ENCODE measurements at places on chromosomes 3 and 15. TPM values are rescaled to one million over a fixed set of nuclear protein-coding genes. Genes with fewer than 3 reads are reported as not detected.
A peak's percentile ranks its signal among the peaks of the same experiment; 100 is the strongest.

LIPH gene
- 0.21 TPM for total RNA-seq

B3GALNT1 gene
- total RNA-seq, result 21.6 TPM

DUOX1 gene
- 4.2 TPM for total RNA-seq

HTR3E gene
- not detected for total RNA-seq

APBA2 gene
- 4.1 TPM for total RNA-seq

GLDN gene
- total RNA-seq, result 83.7 TPM

CCR8 gene
- not detected for total RNA-seq

ZNF385D gene
- total RNA-seq, result 2.9 TPM

SPRED1 gene
- total RNA-seq, result 29.1 TPM

INKA1 gene
- 0.60 TPM for total RNA-seq

CACNA2D2 gene
- 2.0 TPM for total RNA-seq

ANKRD34C gene
- not detected for total RNA-seq

OXTR gene
- 0.98 TPM for total RNA-seq

DNA sequence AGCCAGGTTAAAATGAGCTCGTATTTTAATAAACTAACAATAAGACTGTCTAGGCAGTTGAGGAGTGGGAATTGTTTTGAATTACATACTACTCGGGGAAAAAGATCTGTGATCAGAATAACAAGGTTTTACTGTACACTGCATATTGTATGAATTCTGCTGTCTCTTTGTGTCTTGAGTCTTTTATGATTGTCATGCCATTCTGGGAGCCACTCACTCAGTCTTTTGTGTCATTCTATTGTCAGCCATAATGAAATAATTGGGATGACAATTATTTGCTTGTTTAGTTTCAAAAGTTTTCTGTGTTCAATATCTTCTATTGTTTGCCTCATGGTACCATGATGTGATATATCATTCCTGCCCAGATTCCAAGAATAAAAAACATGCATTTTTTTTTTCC lies 339.6 kb upstream of the TBL1XR1 start:
- no peak overlapping the region for H3K27ac ChIP-seq
- DNase-seq, result no peak
- no peaks in the 10 kb centered on the region for H3K36me3 ChIP-seq
- no peaks in the 10 kb centered on the region for H3K27me3 ChIP-seq
- H3K4me1 ChIP-seq, result no peaks in the 10 kb centered on the region

DNA sequence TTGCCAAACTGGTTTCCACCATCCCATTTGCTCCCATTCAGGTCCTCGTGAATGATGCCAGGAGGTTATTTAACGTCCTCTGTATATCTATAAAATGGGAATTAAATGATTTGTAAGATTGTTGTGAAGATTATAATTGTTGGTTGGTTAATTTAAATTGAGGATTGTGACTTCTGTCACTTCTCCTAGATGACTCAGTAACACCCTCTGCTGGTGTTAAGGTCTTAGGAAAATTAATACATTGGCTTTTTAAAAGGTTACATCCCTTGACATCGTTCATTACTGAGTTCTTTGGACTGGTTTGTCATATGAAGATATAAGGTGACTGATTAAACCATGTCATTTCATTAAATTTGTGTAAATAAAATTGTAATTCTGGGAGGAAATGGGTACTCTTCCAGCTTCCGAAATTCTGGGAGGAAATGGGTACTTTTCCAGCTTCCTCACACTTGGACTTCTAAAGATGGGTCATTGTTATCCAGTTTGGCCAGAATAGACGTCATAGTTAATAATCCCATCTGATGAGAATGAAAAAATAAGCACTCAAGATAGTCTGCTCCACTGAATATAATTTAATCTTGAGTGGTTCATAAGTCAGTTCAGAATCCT lies 33.3 kb upstream of the PAQR5 start:
- H3K27ac ChIP-seq, result no peak overlapping the region
- H3K36me3 ChIP-seq, result no peaks in the 10 kb centered on the region
- no peaks in the 10 kb centered on the region for H3K4me1 ChIP-seq
- no peak overlapping the region for H3K4me3 ChIP-seq
- peak; percentile 33 for DNase-seq
- no peaks in the 10 kb centered on the region for H3K27me3 ChIP-seq

GRCh38 chr15:66780172-66780972 lies 78.3 kb downstream of the SMAD6 start:
- H3K4me1 ChIP-seq, result peaks cover 6% of the 10 kb centered on the region
- H3K27ac ChIP-seq, result no peak overlapping the region
- DNase-seq, result no peak
- H3K27me3 ChIP-seq, result no peaks in the 10 kb centered on the region
- no peak overlapping the region for H3K4me3 ChIP-seq

- no peaks in the 10 kb centered on the region for H3K4me1 ChIP-seq
- no peaks in the 10 kb centered on the region for H3K36me3 ChIP-seq
- DNase-seq, result no peak
- H3K4me3 ChIP-seq, result no peak overlapping the region
- no peaks in the 10 kb centered on the region for H3K27me3 ChIP-seq
These were observed 612.6 kb upstream of the NECTIN3 start for GRCh38 chr3:110459021-110459420.

DNA sequence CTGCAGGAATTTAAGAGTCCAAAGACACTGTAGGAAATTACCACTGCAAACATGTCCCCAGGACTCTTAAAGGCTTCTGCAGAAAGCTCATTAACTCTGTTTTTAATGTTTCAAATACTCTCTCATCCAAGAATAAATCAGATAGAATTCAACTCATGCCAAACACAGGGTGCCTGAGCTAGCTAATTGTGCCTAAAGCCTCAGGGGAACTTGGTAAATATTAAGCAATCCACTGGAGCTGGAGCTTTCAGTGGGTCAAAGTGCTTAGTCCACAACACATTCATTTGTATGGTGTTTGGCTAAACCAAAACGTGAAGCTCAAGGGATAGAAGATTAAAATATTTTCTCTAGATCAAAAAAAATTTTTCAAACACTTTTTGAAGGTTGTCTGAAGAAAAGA lies 131.4 kb downstream of the THRB start:
- no peaks in the 10 kb centered on the region for H3K27me3 ChIP-seq
- no peaks in the 10 kb centered on the region for H3K4me1 ChIP-seq
- no peak overlapping the region for H3K27ac ChIP-seq
- H3K4me3 ChIP-seq, result no peak overlapping the region
- no peaks in the 10 kb centered on the region for H3K36me3 ChIP-seq
- DNase-seq, result no peak

- no peak for DNase-seq
- H3K4me3 ChIP-seq, result no peak overlapping the region
- no peaks in the 10 kb centered on the region for H3K4me1 ChIP-seq
- H3K27me3 ChIP-seq, result no peaks in the 10 kb centered on the region
These were observed 65.4 kb downstream of the KCNH8 start for GRCh38 chr3:19213603-19214220.

DNA sequence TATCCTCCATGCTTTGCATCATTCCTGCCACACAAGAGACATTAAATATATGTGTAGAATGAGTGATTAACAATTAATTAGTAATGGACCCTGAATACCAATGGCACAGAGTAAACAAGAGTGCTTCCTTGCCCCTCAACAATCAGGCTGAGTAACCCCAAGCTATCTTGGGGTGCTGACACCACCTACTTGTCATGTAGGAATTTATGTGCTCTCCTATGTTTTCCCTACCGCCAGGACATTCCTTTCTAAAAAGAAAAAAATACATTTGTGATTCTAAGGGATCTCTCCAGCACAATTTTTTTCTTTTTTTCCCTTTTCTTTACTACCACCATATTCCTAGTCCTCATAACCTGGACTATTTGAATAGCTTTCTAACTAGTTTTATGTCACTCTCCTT lies 449.1 kb downstream of the MFSD1 start:
- no peaks in the 10 kb centered on the region for H3K36me3 ChIP-seq
- H3K4me1 ChIP-seq, result no peaks in the 10 kb centered on the region
- no peak overlapping the region for H3K4me3 ChIP-seq
- DNase-seq, result no peak
- no peaks in the 10 kb centered on the region for H3K27me3 ChIP-seq
- H3K27ac ChIP-seq, result no peak overlapping the region

GRCh38 chr3:167941234-167941995 lies 154.3 kb downstream of the GOLIM4 start:
- no peaks in the 10 kb centered on the region for H3K4me1 ChIP-seq
- no peaks in the 10 kb centered on the region for H3K36me3 ChIP-seq
- no peaks in the 10 kb centered on the region for H3K27me3 ChIP-seq
- peak; percentile 62 for DNase-seq

GRCh38 chr3:141655801-141656200 lies 82.3 kb upstream of the RNF7 start:
- no peak for DNase-seq
- no peak overlapping the region for H3K4me3 ChIP-seq
- H3K27me3 ChIP-seq, result peaks cover 5% of the 10 kb centered on the region
- no peak overlapping the region for H3K27ac ChIP-seq
- H3K36me3 ChIP-seq, result no peaks in the 10 kb centered on the region
- H3K4me1 ChIP-seq, result no peaks in the 10 kb centered on the region

DNA sequence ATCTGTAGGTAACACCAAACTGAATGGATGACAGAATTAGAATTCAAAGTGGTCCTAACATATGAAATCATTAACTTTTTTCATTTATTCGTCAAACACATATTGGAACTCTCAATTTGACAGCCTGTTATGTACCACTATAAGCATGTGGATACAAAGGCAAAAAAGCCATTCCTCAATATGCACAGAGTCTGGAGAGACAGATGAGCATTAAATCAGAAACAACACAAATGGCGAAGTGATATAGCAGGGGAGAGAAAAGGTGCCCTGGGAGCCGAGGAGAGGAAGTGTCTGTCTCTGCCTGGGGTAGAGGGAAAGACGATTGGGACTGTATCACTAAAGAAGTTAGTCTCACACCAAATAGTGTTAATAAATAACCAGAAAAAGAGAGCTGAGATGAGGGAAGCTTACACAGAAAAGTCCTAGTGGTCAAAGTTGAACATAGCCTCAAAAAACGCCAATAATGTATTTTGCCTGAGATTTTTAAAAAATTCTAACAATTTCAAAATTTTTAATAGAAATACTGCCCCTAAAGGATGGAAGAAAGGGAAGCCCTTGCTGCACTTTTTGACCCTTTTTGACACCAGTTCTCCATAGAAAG lies 417.5 kb downstream of the TUSC7 start:
- H3K36me3 ChIP-seq, result no peaks in the 10 kb centered on the region
- H3K27me3 ChIP-seq, result no peaks in the 10 kb centered on the region
- DNase-seq, result no peak

GRCh38 chr3:152615681-152616080 lies 219.2 kb upstream of the P2RY1 start:
- H3K4me3 ChIP-seq, result no peak overlapping the region
- no peaks in the 10 kb centered on the region for H3K27me3 ChIP-seq
- peaks cover 12% of the 10 kb centered on the region for H3K4me1 ChIP-seq
- no peaks in the 10 kb centered on the region for H3K36me3 ChIP-seq
- DNase-seq, result no peak
- H3K27ac ChIP-seq, result no peak overlapping the region

DNA sequence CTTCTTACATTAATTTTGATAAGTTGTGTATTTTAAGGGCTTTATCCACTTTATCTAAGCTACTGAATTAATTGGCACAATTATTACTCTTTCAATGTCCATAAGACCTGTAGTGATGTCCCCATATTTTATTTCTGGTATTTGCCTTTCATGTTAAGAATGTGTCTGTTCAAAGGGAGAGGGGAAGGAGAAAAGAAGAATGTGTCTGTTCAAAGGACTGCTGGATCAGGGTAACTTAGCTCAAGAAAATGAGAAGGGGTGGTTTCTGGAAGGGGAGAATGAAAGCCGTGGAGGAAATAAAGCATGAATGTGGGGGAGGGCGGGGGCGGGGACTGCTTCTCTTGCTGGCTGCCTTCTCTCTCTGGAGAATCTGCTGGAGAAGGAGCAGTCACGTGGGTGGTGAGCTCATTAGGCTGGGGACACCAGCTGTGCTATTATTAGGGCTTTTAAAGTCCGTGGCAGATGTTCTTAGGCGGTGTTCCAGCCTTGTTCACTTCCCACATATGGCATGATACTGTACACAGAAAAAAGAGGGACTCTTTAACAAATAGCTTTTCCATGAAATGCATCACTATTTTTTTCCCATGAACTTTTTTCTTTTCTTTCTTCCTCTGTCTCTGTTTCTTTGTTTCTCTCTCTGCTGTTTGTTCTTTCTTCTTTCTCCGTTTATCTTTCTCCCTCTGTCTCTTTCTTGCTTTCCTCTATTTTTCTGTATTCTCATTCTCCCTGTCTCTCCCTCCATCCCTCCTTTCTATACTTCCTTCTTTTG lies 63.7 kb upstream of the ULK4 start:
- H3K36me3 ChIP-seq, result no peaks in the 10 kb centered on the region
- peak; percentile 84 for DNase-seq
- no peak overlapping the region for H3K4me3 ChIP-seq

GRCh38 chr3:104582092-104582491 lies 784.6 kb upstream of the ALCAM start:
- H3K27me3 ChIP-seq, result no peaks in the 10 kb centered on the region
- no peak overlapping the region for H3K27ac ChIP-seq
- H3K4me1 ChIP-seq, result no peaks in the 10 kb centered on the region
- no peaks in the 10 kb centered on the region for H3K36me3 ChIP-seq
- H3K4me3 ChIP-seq, result no peak overlapping the region

GRCh38 chr3:31408720-31409119 lies 124.0 kb upstream of the STT3B start:
- H3K27me3 ChIP-seq, result no peaks in the 10 kb centered on the region
- peaks cover 20% of the 10 kb centered on the region for H3K4me1 ChIP-seq
- no peak for DNase-seq
- H3K4me3 ChIP-seq, result no peak overlapping the region
- no peak overlapping the region for H3K27ac ChIP-seq
- H3K36me3 ChIP-seq, result no peaks in the 10 kb centered on the region

DNA sequence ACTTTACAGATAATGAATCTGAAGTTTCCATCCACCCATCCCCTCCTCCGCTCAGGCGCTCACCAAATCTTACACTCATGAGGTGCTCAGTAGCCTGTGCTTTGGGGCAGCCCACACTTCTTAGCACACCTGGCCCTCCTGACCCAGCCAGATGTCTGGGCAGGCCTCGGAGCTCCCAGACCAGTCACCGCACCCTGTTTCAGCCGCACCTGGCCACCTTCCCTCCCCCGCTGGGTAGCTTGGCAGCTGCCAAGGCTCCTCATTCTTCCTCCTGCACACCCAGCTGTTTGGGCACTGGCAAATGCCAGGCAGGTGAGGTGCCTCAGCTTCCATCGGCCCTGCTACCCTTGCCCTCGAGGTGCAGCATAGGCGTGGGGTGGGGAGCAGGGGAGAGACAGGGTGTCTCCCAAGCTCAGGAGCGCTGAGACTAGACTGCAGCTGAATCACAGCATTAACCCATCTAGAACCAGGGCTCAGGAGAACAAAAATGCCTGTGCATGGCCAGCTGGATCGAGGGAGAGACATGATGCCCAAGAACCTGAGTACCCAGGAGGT lies 45.8 kb downstream of the CDC25A start:
- DNase-seq, result no peak
- H3K36me3 ChIP-seq, result no peaks in the 10 kb centered on the region
- no peak overlapping the region for H3K27ac ChIP-seq

- no peak overlapping the region for H3K4me3 ChIP-seq
- H3K36me3 ChIP-seq, result no peaks in the 10 kb centered on the region
- no peaks in the 10 kb centered on the region for H3K27me3 ChIP-seq
- DNase-seq, result no peak
These were observed 225.6 kb upstream of the ATP11B start for GRCh38 chr3:182567700-182568099.

- H3K27ac ChIP-seq, result no peak overlapping the region
- no peak for DNase-seq
- no peaks in the 10 kb centered on the region for H3K36me3 ChIP-seq
- H3K27me3 ChIP-seq, result no peaks in the 10 kb centered on the region
These were observed 6.4 kb upstream of the TBC1D2B start for GRCh38 chr15:78083687-78084448.

- DNase-seq, result no peak
- H3K27ac ChIP-seq, result peak overlapping the region; percentile 9
- H3K4me3 ChIP-seq, result no peak overlapping the region
These were observed 69.1 kb upstream of the XCR1 start for GRCh38 chr3:46096336-46096735.

GRCh38 chr3:185914911-185915629 lies 22.7 kb downstream of the TRA2B start:
- no peak for DNase-seq
- H3K36me3 ChIP-seq, result peaks cover 74% of the 10 kb centered on the region
- no peaks in the 10 kb centered on the region for H3K27me3 ChIP-seq
- no peaks in the 10 kb centered on the region for H3K4me1 ChIP-seq
- H3K4me3 ChIP-seq, result no peak overlapping the region
